ENCODE measurements at places on chromosomes 7 and 10.

- no peak for DNase-seq
These were observed 24.1 kb downstream of the PDSS1 start for GRCh38 chr10:26721561-26721960.

GRCh38 chr10:24889639-24890038 lies 62.8 kb downstream of the PRTFDC1 start:
- DNase-seq: no peak

DNA sequence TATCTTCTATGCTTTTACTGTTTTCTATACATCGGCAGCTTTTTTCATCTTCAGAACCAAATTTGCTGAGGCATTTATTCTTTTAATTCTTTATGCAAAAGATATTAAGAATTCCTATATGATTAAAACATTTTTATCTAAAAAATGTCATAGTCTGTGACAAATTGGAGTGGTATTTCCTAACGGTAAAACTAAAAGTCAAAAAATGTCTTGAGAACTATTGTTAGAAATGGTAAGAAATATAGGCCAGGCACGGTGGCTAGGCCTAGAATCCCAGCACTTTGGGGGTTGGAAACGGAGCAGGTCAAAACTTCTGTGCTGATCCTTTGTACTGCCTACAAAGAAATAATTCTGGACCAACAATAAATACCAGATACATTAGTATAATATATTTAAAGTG lies 57.7 kb upstream of the PRR15 start:
- no peak for DNase-seq

DNA sequence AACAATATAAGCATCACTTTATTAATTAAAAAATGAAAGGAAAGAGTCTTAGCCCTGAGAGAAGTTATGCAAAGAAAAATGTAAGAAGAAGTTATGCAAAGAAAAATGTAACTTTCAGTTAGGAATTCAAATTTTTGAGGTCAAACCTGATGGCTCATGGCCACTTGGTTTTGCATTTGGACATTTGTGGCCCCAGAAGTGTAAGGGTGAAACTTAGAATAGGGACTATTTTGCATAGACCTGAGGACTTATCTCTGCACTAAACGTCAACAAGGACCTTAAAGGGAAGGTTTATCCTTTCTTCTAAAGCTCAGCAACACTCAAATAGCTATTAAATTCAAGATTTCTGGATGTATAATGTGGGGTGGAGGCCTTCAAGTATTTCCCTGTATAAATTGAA lies 724.5 kb upstream of the POT1 start:
- no peak for DNase-seq

DNA sequence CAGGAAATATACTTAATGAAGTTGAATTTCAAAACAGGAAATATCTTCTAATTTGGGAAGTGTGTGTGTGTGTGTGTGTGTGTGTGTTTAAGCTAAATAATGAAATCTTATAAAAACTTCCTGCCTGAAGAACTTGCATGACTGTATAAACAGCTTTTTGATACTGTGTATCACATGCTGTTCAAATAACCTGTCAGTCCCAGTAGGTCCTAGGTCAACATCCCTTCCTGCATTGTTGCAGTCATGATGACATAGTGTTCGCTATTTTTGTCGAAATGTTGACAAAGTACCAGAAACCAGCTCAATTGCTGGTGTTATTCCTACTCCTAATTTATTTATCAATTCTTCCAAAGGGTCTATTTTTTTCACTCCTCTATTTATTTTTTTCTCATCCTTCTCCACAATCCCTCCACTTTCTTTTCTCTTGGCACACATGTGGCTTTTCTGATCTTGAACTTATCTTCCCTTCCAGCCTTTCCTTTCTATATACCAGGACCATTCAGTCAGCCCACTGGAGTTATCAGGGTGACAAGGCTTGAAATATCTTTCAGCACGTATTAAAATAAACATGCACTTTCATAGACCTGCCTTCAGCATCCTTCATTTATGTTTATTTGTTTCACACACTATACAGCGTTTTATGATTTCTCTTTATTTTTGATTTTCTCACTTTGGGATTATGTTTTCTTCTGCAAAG lies 115.8 kb downstream of the PLXDC2 start:
- no peak for DNase-seq

DNA sequence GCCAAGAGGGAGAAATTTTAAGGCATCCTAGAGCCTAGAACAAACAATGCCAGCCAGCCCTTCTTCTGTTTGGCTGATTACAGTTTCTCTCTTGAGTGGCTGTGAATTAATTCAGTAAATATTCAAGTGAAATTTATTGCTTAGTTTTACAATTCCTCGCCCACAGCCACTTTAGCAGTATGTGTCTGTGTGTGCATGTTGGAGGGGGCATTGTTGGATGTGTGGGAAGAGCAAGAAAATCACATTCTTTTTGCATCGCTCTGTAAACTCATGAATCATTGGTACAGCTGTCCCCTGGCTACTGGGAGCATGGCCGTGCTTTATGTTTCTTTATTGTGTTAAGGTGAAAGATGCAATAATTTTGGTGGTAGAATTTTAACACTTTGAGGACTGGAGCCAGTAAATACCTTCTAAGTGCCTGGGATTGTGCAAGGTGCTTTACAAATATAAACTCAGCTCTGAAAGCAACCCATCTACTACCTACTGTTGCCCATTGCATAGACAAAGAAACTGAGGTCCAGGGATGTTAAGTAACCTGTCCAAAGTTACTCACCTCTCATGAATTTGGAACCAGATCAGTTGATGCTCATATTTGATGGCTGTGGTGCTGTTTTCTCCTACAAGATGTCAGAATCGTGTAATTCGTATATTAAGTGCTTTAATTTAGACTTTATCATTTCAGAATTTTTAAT lies 89.9 kb upstream of the BTBD16 start:
- no peak for DNase-seq

- DNase-seq: no peak
These were observed 425.0 kb downstream of the GPAM start for GRCh38 chr10:111758593-111758992.

DNA sequence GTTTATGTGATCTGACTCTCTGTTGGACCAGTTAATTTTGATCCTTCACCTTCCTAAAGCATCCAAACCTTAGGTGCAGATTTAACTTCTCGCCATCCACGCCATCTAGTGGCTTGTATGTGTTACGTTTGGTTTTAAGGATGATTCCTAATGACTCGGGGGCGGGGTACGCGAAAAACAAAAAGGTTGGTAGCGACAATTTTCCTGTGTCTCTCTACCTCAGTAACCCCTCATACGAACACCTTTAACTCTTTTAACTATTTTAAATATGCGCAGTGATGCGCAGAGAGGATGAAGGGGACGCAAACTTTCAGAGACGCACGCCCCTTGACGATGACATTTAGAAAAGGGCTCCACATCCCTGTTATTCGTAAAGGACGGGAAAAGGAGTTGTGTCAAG lies 714 bp upstream of the KCND2 start:
- DNase-seq: peak; percentile 30

- DNase-seq: no peak
These were observed 1.1 kb upstream of the HBP1 start for GRCh38 chr7:107167483-107168232.

GRCh38 chr10:92291616-92291865 lies 574 bp downstream of the MARCHF5 start:
- DNase-seq: no peak

GRCh38 chr10:72832701-72833100 lies 60.8 kb upstream of the OIT3 start:
- DNase-seq: no peak

- no peak for DNase-seq
These were observed 15.3 kb upstream of the CHST12 start for GRCh38 chr7:2387897-2388636.

- no peak for DNase-seq
These were observed 16.6 kb downstream of the KLHDC10 start for GRCh38 chr7:130086938-130087337.

DNA sequence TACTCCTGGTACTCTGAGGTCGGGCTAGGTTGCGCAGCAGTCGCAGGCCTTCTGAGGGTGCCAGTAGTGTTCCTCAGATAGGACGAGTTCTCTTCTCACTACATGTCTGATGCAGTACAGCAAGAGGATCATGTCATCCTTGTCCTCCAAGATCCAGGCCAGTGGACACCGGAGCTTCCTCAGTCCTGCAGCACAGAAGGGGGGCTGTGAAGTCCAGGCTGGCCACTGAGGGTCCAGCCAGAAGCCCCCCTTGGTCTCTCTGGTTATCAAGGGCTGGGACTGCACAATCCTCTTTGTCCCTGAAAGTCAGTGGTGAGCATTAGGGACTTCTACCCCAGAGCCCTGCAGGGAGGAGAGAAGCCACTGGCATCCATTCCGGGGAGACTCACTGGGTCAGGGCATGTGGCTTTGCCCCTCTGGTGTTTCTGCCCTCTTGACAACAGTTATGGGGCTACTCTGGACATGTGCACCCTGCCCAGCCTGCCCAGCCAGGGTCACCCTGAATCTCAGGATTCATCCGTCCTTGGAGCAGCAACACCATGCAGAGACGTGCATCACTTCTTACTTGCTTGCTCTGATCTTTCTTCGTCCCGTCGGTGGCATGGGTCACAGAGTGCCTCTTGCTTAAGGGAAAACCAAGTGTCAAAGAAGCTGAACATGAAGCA lies 125.7 kb downstream of the ADCY1 start:
- DNase-seq: no peak

GRCh38 chr10:69242852-69243212 lies 22.7 kb downstream of the HKDC1 start:
- no peak for DNase-seq

DNA sequence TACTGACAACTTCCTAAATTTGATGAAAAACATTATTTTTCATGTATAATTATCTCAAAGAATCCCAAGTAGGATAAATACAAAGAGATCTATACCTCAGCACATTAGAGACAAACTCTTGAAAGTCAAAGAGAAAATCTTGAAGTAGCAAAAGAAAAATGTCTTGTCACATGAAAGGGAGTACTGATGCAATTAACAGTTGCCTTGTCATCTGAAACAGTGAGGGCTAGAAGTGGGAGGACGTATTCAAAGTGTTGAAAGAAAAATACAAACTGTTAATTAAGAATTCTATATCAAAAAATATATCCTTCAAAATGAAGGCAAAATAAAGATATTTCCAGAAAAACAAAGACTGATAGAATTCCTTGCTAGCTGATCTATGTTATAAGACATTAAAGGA lies 35.5 kb upstream of the ARHGAP22 start:
- no peak for DNase-seq

DNA sequence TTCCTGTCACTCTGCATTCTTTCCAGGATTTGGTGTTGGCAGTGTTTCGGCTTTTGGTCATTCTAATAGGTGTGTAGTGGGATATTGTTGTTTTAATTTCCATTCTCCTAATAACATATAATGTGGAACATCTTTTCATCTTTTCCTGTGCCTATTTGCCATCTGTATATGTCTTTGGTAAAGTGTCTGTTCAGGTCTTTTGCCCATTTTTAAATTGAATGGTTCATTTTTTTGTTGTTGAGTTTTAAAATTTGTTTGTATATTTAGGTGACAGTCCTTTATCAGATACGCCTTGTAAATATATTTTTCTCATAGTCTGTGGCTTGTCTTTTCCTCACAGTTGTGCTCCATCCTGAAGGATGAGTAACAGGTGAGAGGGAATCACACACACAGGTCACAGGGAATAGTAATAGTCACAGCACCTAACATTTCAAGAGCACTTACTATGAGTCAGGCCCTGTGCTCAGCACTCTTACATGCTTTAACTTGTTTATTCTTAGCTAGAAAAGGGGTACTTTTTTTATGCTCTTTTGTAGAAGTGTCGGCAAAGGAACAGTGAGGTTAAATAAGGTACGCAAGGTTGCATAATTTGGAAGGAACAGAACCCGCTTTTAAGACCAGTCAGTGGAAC lies 117.1 kb upstream of the GATA3 start:
- DNase-seq: no peak

- no peak for DNase-seq
These were observed 349.0 kb downstream of the SORCS1 start for GRCh38 chr10:106815427-106816043.

DNA sequence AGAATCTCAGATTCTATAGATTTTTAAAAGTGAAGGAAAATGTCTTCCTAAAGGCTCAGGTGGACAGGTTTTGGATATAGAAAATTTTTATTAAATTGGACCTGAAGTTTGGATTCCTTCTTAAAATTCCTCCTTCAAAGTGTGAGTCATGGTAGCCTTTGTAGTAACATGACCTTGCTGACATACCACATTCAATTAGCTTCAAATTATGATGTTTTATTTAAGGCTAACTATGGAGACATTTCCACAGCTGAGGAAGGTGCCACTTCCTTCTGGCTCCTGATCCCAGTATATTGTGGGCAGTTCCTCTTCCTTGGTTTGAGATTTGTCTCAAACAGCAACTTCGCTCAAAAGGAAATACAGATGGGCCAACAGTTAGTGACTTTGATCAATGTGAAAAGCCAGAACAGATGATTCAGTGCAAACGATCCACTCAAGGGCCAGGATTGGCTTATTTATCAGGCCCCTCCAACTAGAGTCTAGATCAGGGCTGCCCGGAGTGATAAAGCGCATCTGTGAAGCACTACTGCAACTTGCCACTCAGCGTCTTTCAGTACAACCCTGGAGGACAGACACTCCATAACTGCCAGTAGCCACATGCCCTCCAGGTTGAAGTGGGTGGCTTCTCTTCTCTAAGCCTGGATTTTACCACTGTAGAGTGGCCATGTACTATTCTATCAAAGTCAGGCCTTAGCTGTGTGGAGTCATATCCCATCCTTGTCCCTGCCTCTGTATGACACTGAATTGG lies 573.5 kb downstream of the KIF20B start:
- no peak for DNase-seq

- DNase-seq: no peak
These were observed 310.9 kb upstream of the NEBL start for GRCh38 chr10:21207852-21208646.

GRCh38 chr10:32376771-32377170 lies 29.8 kb upstream of the EPC1 start:
- no peak for DNase-seq

DNA sequence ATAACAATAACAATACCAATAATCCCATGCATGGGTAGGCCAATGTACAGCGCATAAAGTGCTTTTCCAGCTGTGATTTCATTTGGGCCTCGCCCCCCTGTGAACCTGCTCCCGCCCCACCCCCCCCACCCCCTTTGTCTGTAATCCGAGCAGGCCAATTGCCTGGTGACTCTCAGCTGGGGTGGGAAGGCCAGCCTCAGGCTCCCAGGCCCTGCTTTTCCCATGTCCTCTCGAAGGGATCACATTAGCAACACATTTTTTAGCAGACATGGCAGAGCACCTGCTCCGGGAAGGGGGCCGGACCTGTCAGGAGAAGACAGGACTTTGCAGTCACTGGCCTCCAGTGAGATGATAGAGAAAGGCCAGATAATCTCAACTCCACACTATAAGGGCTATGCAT lies 439.3 kb downstream of the RPS24 start:
- DNase-seq: no peak

GRCh38 chr7:74293577-74293908 lies 4.3 kb downstream of the CLIP2 start:
- no peak for DNase-seq

GRCh38 chr10:102744374-102745051 lies 765 bp downstream of the WBP1L start:
- DNase-seq: no peak
